Suppressor macrophage (primary cell): ENCODE measurements at places on chromosomes 3 and 15.

DNA sequence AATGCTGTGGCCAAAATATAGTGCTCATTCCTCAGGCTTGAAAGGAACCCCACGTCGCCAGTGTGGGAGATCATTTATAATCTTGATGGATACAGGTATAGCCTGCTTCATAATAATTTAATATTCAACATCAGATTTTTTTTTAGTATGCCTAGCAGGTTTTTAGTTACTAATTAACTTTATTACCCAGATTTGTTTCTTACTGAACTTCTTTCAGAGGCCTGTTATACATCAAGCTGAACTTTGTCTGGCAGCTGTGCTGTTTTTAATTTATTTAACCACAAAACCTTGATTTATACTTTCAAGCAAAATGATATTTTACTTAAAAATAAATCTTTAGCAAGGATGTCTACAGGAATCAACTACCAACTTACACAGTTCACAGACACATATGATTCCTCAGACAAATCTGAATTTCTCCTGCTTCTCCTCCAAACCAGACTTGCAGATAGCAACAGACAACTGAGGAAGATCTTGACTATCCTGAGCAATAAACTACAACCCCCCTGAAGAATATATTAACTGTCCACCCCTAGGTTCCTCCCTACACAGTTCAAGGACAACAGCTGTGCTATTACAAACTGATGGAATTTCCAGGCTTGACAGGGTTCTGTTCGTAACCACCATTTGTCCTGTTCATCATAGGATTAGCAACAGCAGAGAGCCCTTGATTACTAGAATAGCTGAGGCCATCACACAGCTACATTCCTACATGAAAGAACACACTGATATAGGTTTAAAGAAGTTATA lies 610 bp downstream of the MAP4 start:
- DNase-seq: no peak

GRCh38 chr15:83210619-83211018 lies 3.0 kb upstream of the HDGFL3 start:
- no peak for DNase-seq

DNA sequence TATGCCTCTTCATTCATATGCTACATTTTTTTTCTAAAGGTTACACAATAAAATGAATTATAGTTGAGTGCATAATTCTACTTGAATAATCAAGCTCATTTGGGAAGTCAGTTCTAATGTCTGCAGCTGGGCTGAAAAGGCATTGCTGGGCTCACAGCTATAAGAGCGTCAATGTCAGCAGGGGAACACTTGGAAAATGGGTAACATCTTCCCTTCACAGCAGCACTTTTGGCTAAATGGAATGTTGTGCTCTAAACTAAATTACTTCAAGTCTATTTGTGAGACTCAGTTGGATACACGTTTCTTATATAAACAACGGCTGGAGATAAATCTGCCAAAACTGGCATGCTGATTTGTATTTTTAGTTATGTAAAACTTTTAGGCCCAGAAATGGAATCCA lies 357.8 kb downstream of the TBL1XR1 start:
- no peak for DNase-seq

GRCh38 chr15:89851673-89852341 lies 37.2 kb upstream of the ANPEP start:
- DNase-seq: no peak

DNA sequence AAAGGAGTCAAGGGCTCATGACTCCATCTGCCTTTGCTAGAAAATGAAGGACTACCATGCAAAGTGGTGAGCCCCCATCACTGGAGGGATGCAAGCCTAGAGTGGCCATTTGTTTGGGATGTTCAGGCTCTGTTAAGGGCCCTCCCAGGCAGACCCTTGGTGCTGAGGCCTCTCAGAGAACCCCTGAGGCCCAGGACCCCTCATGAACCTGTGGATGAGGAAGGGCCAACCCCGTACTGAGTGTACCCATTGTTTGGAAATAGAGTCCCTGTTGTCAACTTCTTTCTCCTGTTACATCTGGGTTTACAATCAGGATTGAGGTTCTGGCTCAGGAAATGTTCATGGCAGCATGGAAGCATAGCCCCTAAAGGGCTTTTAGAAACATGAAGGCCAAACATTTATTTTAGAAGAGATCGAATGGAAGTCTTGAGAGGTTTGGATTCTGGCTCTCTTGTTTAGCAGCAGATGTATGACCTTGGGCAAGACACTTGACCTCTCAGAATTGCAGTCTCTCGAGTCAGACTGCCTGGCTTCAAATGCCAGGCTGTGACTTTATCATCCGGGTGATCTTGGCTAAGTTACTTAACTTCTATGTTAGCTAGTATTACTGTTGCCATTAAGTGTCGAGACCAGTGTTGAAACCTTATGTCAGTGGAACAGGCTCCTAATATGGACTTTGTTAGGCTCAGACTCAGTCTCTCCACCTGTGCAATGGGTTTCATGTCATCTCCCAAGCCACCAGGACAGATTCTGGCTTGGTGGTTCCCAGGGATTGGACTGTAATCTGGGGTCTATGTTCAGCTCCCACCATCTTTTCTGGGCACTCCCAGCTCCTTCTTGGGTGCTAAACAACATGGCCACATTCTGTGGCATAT lies 12.4 kb downstream of the ITGA11 start:
- DNase-seq: no peak

DNA sequence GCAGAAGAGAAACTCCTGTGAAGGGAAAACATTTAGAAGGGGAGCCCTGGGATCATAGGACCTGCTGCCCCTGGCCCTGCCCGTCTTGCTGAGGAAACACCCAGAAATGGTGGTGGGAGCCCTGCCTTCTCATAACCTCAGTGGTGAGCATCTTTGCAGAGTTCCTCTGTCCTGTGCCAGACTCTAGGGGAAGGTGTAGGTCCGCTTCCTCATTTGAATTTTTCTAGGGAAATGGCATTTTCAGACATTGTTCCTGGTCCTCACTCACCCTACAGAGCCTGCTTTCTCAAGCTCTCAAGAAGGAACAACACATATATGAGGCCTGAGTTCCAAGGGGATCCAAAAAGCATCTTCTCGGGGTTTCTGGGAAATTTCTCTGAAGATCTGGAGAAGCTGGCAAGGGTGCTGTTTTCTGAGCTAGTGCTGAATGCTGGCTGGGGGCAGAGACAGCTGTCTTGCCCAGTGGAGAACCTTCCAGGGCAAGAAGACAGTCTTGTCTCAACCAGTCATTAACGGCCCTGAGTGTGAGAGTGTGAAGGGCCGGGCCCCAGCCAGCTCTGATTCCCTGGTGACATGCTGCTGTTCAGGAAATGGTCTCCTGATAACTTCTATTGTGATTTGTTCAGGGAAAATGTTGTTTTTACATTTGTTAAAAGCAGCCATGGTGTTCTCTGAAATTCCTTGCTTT lies 283.1 kb upstream of the LRRFIP2 start:
- peak; percentile 45 for DNase-seq

DNA sequence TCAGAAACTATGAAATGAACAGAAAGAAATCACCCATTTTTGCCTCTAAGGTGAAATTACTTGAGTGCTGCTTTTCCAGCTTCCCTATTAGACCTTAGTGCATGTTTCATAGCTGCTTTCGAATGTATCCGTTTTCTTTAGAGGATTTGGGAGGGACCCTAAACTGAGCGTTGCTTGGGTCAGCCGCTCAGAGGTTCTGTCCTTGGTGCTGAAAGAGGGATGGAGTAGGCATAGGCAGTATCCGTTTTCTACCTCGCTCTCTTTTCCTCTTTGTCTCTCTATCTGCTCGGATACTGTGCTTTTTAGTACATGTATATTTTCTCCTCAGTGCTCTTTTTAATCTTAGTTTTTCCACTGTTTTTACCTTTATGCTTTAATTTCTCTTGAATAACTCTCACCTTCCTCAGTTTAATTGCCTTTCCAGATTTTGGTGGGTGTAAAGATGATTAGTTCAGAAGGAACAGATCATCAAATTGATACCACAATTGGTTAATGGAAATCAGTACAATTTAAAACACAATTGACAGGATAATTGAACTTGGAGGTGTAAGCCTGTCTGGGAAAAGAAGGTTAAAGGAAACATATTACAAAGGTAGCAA lies at the start of gene DRD3:
DRD3 (minus strand) TSS at position 283 of the 599 bp plus-strand sequence. CDS start 7,060 bp downstream, outside the sequence.
- DNase-seq: no peak

GRCh38 chr15:98513428-98513986 lies 134.8 kb upstream of the IGF1R start:
- no peak for DNase-seq

DNA sequence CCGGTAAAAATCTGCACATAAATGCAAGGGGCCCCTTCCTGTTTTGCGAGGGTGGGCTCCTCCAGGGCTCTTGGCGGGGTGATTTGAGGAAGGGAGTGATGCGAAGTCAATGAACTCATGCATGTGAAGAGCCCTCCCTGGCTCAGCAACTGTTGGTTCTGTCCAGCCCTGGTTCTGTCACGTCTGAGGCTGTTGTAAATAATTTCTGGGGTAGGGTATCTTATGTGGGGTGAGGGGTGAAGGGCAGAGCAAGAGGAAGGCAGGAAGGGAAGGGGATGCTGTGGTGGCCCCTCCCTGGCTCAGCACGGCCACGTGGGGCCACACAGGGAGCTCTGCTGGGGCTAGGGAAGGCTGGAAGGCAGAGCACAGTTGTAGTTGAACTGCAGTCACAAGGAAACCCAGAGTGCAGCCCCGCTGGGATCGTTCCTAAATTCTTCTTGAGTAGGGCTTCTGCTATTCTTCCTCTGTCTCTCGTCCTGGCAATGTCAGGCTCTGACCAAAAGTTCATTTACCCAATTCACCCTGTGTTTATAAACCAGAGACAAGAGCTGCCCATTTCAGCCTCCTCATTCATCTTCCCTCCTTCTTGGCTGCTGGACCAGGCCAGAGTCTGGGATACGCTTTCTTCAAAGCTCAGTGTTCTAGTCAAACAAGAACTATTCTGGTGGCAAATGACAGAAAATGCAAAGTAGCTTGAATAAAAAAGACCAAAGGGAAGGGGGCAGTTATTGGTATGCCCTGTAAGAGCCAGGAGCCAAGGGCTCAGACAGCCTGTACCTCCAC lies 14.8 kb upstream of the TOPBP1 start:
- no peak for DNase-seq
